ENCODE measurements at places on chromosomes 1 and 21. TPM values are rescaled to one million over a fixed set of nuclear protein-coding genes. Genes with fewer than 3 reads are reported as not detected.

The LRIF1 gene
- 12.1 TPM for total RNA-seq

The ALX3 gene
- total RNA-seq, result not detected

The GPR37L1 gene
- not detected for total RNA-seq

The CHAF1B gene
- 5.5 TPM for total RNA-seq

The CRYAA gene
- total RNA-seq, result not detected

The RCSD1 gene
- not detected for total RNA-seq

The KCNK1 gene
- total RNA-seq, result not detected
